ENCODE measurements at places on chromosomes 12 and 14.

GRCh38 chr14:56635041-56635440, 55.4 kb downstream of the TMEM260 start:
- no peak for DNase-seq

- no peak for DNase-seq
Measured at GRCh38 chr12:117774941-117775775, 193.6 kb downstream of the KSR2 start.

DNA sequence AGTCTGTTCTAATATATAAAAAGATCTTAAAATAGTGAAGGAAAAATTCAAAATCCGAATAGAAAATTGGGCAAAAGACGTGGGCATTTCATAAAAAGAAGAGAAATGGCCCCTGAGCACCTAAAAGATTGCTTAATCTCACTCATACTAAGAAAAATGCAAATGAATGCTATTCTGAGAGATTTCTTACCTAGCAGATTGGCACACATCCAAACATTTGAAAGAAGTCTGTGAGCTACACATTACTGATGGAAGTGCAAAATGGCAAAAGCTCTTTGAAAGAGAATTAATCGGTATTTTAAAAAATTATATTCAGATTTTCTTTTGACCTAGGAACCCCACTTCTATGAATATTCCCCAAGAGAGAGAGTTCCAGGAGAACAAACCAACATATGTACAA, 280.4 kb upstream of the GARIN6 start:
- DNase-seq = no peak

DNA sequence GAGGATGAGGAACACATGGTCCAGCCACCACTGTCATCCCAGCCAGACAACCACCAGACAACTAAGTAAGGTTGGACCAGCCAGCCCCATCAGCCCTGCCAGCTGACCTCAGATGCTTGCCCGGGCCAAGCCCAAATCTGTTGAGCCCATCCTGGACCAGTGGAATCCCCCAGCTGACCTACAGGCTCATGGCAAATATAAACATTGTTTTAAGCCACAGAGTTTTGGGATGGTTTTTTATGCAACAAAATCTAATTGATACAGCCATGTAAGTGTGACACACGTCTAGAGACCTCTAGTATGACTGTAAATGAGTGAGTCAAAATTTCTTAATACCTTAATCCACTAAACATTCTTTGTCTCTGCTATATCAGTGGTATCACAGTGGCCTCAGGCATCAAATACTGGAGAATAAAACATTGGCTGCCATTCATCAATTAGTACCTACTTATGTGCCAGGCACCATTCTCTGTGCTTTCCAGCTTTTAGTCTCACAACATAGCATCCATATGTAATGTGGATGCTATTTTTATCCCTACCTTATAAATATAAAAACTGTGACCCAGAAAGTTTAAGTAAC, 24.2 kb upstream of the NT5DC3 start:
- no peak for DNase-seq

GRCh38 chr14:64394423-64394822, 6.3 kb downstream of the MTHFD1 start:
- no peak for DNase-seq

DNA sequence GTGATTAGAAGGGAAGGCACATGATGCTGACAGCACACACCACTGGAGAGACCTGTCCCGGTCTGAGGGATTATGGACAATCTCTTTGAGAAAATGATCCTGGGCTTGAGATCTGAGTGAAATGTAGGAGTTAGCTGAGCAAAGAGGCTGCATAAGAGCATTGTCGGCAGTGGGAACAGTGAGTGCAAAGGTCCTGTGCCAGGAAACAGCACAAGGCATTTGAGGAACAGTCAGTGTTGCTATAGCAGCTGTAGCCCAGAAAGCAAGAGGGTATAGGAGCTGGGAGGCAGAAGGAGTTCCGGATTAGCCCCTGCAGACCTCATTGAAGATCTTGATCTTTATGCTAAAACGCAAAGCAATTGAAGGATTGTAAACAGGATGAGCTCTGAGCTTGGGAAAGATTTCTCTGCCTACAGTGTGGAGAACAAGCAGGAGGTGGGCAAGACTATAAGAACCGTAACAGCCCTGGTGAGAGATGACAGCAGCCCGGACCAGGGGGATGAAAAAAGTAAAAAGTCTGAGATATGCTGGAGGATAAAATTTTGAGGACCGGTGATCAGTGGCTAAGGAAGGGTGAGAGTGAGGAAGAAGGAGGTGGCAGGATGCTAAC, 28.5 kb downstream of the CFL2 start:
- no peak for DNase-seq

DNA sequence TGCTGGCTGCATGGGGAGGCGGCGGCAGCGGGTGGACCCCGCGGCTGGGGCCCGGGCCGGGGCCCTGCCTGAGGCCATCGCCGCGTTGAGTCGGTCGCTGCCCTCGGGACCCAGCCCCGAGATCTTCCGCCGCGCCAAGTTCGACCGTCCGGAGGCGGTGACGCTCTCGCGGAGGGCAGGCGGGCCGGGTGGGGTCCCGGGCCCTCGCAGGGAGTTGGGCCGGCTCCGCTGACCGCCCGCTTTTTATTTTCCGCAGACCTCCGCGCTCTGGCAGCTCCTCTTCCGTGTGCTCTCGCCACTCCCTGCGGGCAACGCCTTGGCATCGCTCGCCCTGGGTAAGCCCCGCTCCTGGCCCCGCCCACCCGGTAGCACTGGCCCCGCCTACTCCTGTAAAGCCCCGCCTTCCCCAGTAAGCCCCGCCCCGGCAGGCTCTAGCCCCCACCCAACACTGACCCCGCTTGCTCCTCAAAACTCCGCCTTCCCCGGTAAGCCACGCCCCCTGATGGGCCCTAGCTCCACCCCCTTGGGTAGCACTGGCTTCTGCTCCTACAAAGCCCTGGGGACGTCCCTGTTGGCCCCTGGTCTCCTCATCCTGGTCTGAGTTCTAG, 424 bp downstream of the TEDC1 start:
- peak; percentile 66 for DNase-seq

DNA sequence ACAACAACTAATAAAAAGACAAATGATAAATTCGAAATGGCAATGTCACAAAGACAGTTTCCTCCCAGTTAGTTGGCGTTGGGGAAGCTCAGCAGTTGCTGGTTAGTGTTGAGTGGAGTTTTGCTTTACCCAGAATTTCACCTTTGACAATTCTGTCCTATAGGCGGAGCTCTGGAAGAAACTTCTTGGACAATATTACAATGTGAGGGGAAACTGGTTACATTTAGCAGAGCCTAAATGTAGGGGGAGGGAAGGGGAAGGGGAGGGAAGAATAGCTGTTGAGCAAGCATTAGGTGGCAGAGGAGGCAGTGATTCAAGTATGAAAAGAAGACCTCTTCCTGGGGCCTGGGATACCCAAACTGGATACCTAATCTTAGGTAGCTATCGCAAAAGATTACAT, 51.4 kb downstream of the BDKRB1 start:
- DNase-seq = peak; percentile 3

- DNase-seq = peak; percentile 24
Measured at GRCh38 chr12:95700316-95700785, 90.2 kb downstream of the NTN4 start.

GRCh38 chr14:71336489-71337192, 429.4 kb downstream of the PCNX1 start:
- DNase-seq = no peak

GRCh38 chr12:14949631-14950030, 11.3 kb upstream of the ERP27 start:
- DNase-seq = no peak

DNA sequence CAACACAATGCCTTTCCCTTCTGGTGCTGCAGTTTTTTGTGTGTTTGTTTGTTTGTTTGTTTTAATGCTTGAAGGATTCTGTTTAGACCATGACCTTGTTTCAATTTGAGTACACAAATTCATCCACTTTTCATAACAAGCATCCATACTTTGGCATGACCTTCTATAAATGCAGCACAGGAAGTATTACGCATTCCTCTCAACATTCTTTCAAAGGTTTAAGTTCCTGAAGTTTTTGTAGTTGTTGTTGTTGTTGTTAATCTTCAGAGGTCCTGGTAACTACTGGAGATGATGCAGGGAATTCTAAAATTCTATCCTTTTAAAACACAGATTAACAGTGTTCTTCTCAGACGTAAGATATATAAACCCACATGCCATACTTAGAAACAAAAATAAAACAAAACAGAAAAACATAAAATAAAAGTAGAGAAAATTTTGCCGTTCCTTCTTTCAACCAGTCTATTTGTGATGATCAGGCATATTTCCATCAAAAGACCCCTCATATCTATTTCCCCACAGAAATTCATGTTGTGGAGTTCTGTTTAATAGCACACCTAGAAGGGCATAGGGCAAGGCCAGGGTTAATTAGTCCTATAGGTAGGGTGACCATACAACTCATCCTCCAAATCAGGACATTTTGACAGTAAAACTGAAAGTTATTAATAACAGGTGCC, 529.9 kb downstream of the NOVA1 start:
- DNase-seq = no peak

GRCh38 chr14:20732477-20732876, 13.2 kb upstream of the EDDM3A start:
- no peak for DNase-seq

All from HTR-8/SVneo (cell line).